ENCODE measurements at places on chromosomes 7 and 10.

DNA sequence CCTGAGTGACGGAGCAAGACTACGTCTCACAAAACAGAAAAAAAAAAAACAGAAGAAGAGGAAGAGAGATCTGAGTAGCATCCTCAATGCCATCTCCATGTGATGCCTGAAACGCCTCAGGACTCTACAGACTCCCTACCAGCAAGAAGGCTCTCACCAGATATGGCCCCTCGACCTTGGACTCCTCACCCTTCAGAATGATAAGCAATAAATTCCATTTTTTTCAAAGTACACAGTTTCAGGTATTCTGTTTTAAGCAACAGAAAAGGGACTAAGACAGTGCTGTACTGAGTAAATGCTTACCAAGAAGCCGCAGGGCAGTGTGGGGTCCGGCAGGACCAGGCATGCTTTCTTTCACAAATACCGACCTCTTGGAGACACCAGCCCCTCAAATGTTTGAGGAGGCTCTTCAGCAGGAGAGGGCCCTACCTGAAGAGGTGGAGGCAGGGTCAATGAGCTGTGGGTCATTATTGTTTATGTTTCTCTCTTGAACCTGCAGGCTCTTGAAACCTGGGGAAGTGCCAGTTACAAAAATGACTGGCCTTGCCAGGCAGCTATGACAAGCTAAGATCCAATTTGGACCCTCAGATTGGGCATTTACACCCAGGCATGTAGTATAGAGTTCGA lies 204.1 kb upstream of the LYZL1 start:
- DNase-seq: no peak

DNA sequence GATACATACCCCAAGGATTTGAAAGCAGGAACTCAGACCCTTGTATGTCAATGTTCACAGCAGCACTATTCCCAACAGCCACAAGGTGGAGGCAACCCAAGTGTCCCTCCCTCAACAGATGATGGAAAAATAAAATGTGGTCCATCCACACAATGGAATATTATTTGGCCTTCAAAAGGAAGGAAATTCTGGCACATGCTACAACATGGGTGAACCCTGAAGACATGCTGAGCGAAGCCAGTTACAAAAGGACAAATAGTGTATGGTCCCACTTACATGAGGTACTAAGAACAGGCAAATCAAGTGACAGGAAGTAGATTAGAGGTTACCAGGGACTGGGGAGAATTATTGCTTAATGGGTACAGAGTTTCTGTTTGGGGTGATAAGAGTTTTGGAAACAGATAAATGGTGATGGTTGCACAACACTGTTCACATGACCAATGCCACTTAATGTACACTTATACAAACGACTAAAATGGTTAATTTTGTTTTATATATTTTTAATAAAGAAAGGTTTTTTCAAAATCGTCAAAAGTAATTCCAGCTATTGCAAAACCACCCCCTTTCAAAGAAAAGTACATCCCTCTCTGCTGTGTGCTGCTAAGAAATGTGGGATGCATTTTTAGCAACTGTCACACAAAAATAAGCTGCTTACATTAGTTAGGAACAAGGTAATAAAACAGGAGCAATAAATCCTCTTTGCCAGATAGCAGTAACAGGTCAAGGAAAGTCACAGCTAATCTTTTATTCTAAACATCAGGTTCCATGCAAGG lies 85.7 kb downstream of the GRB10 start:
- DNase-seq: no peak

- no peak for DNase-seq
Observed at GRCh38 chr7:130850956-130851355, 116.9 kb upstream of the KLF14 start.

DNA sequence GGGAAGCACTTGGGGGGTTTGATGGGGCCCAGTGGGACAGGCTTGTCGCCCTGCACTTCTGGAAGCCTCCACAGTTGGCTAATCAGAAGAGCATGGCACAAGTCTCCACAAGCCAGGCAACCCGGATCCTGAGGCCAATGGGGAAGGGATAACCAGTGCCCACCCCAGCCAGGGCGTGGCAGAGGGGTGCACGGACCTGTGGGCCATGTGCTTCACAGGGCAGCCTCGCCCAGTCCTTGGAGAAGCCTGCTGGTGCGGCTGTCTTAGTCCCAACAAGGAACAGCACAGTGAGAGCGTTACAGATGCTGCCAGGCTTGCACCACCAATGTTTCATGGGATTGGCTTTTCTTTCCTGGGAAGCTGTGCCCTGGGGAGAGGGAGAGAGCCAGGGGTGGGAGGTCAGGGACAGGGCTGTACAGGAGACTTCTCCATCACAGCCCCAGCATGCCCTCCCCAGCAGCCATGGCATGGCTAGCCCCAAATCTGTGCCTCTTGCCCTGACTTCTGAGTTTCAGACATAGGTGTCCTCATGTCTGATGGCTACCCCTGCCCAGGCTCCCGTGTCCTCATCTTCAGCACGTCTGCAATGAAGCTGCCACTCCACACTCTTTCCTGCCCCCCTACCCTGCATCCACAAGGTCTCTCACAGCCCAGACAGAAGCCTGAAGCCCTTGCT lies 116.0 kb downstream of the PTPN20 start:
- no peak for DNase-seq

DNA sequence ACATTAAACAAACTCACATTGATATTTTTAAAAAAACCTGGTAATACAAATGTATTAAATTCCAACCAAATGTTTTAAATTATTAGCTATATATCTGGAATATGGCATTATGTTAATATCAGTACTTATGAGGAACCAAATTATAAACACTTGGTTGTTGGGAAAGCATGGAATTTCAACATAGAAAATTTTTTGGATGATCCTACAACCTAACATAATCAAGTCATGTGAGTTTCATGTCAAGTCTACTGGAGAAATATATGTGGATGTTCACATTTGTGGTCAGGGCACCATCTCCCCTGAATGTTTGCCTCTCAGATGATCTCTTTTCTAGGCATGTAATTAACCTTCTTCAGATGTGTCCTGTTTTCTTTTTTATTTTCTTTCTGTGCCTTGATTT lies 5.2 kb upstream of the POT1 start:
- DNase-seq: no peak

- no peak for DNase-seq
Observed at GRCh38 chr7:4058158-4058557, 623.9 kb upstream of the FOXK1 start.

DNA sequence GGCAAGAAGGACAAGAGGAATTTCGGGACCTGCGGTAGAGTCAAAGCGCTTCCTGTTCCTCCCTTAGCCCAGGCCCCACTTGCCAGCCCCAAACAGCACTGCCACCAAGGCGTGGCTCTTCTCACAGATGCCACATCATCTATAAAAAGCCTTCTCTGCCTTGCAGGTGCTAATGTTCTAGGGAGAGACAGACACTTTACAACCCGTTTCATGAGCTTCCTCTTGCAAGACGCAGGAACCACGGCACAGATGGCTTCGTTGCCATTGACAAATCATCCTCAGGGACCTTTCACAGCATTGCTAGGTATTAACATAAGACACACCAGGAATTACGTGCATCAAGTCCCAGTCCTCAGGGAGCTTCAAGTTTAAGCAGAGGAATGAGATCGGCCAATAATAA lies 180.9 kb downstream of the JCAD start:
- DNase-seq: no peak

DNA sequence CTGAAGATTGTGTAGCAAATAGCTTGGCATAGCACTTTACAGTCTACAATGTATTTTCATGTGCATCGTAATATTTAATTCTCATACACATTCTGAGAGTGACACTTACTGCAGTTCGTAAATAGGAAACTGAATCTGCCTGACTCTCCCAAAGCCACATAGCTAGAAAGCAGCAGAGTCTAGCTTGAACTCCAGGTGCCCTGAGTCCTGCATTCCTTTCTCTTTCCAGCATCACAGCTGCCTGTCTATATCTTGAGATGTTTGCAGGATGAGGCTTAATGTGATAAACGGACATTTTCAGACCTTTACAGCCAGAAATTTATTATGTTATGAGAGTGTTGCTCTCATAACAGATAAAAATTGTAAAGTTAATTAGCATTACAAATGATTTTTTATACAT lies 132.9 kb upstream of the PLXDC2 start:
- DNase-seq: no peak

GRCh38 chr7:77913977-77914607 lies 115.5 kb downstream of the PHTF2 start:
- DNase-seq: no peak

- DNase-seq: no peak
Observed at GRCh38 chr10:88832376-88832775, 19.3 kb downstream of the ANKRD22 start.

DNA sequence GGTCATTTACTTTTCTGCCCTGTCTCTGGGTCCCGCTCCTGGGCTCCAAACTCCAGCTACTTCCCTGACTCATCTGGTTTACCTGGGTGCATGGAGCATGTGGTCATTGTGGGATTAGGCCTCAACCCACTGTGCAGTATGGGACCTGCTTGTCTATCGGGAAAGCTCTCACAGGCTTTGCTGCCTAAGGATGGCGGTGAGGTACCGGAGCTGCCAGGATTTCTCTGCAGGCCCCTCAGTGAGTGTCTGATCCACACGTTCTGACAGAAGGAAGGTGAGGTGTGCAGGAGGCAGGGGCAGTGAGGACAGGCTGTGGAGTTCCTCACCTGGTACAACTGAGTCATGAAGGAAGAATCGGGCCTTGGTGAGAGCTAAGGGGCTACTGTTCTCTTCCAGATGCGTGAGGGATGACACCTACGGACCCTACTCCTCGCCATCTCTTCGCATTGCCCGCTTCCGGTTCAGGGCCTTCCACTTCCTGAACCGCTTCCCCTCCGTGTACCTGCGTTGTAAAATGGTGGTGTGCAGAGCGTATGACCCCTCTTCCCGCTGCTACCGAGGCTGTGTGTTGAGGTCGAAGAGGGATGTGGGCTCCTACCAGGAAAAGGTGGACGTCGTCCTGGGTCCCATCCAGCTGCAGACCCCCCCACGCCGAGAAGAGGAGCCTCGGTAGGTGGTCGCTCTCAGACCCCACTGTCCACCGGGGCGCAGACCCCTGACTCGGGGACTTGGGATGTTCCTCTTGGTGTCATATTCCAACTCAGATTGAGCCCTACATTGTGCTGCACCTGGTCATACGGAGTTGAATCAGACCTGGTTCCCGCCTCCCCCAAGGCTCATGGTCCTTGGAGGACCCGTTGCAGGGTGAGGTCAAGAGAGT lies 56.7 kb downstream of the C10orf120 start:
- DNase-seq: no peak

- DNase-seq: no peak
Observed at GRCh38 chr7:3495530-3495929, 194.5 kb downstream of the SDK1 start.

GRCh38 chr10:4812046-4812445 lies 14.0 kb upstream of the AKR1E2 start:
- DNase-seq: no peak

GRCh38 chr10:118966076-118966849 lies 63.3 kb upstream of the NANOS1 start:
- no peak for DNase-seq

- no peak for DNase-seq
Observed at GRCh38 chr10:72370201-72370722, 15.5 kb upstream of the DNAJB12 start.

- DNase-seq: no peak
Observed at GRCh38 chr7:124034754-124035100, 1.9 kb upstream of the TMEM229A start.

DNA sequence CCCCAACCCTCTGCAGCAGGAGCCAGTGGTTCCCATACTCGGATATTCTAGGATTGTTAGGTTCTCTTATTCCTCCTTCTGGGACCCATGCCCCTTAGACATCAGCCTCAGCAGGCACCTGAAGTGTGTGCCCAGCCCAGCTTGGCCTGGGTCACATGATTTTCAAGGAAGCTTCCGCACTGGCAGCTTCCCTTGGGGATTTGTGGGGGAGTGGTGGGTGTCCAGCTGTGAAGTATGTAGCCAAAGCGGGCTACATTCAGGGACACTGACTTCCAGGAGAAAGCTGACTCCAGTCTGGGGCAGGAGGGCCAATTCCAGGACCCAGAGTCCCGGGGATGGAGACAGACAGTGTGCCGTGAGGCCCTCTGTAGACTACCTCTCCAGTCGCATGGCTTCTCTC lies 1.3 kb downstream of the LDB1 start:
- no peak for DNase-seq
